ENCODE measurements at places on chromosomes 16 and 17. TPM values are rescaled to one million over a fixed set of nuclear protein-coding genes. Genes with fewer than 3 reads are reported as not detected.

The SP2 gene
- 4.6 TPM for total RNA-seq

The KRT25 gene
- not detected for total RNA-seq

The GSG1L gene
- not detected for total RNA-seq

The SDF2 gene
- total RNA-seq: 38.1 TPM

The RRAD gene
- total RNA-seq: 7.7 TPM

The HSD17B1 gene
- total RNA-seq: 1.8 TPM

The MT1A gene
- total RNA-seq: 130 TPM

The C16orf96 gene
- not detected for total RNA-seq

The OTOA gene
- not detected for total RNA-seq

The ELMO3 gene
- 35.0 TPM for total RNA-seq

The C17orf78 gene
- total RNA-seq: not detected

The ATP2A1 gene
- total RNA-seq: 0.48 TPM

The TEX19 gene
- not detected for total RNA-seq

The FKBP10 gene
- 35.9 TPM for total RNA-seq

The HBQ1 gene
- total RNA-seq: not detected

The OR1G1 gene
- not detected for total RNA-seq

The ITGA3 gene
- 48.5 TPM for total RNA-seq

The NOXO1 gene
- total RNA-seq: not detected
